T47D (cell line): ENCODE measurements at places on chromosomes 16 and 17.

- DNase-seq, result peak; percentile 28
Measured at GRCh38 chr17:51860954-51861561, 297.5 kb downstream of the CA10 start.

DNA sequence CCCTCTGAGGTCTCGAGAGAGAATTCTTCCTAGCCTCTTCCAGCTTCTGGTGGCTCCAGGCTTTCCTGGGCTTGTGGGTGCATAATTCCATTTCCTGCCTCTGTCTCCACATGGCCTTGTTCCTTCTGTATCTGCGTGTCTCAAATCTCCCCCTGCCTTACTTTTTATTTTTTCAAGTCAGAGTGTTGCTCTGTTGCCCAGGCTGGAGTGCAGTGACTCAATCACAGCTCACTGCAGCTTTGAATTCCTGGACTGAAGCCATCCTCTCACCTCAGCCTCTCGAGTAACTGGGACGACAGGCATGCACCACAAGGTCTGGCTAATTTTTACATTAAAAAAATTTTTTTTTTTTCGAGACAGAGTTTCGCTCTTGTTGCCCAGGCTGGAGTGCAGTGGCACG, 120.6 kb downstream of the SHISA9 start:
- no peak for DNase-seq

- peak; percentile 88 for DNase-seq
Measured at GRCh38 chr17:41338961-41339485, 11.6 kb downstream of the KRT33A start.

GRCh38 chr16:65994291-65994690, 372.2 kb upstream of the CDH5 start:
- no peak for DNase-seq

GRCh38 chr17:51472670-51473205, 212.4 kb downstream of the UTP18 start:
- no peak for DNase-seq

- DNase-seq, result peak; percentile 40
Measured at GRCh38 chr17:8698162-8698971, 46.3 kb downstream of the CCDC42 start.

DNA sequence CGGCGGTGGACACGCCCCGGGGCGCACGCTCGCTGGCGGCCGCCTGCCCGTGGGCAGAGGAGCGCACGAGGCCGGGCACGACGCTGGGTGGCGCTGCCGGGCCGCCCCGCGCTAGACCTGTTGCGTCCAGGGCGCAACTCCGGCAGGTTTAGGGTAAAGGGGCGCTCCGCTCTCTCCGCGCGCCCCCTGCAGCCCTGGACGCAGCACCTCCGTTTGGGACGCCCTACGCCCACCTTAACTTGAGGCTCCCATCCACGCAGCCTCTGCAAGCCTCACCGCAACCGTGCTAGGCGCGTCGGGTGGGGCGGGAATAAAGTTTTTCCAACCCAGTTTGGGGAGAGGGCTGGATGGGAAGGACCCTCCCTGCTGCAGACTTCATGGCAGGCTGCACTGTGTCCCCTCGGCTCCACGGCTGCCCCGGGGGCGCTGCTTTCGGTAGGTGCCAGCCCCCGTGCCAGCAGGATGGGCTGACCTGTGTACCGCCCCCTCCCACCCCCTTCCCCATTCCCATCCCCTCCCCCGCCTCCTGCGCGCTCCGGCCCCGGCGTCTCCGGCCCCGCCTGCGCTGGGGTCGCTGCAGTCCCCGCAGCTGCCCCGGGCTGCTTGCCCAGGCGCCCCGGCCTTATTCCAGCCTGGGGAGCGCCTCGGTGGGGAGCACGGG, at the start of gene SYT17:
Gene SYT17, plus strand, starts transcription at position 531 of the 661 bp plus-strand sequence. CDS start 407 bp downstream, outside the sequence.
- DNase-seq, result peak; percentile 86

GRCh38 chr17:44628243-44629188, 27.8 kb upstream of the MEIOC start:
- DNase-seq, result no peak

- peak; percentile 31 for DNase-seq
Measured at GRCh38 chr16:29811896-29812665, at the start of gene PRRT2. Gene PRRT2 (plus strand): TSS chr16:29812193. CDS start chr16:29813055, 862 bp downstream.

DNA sequence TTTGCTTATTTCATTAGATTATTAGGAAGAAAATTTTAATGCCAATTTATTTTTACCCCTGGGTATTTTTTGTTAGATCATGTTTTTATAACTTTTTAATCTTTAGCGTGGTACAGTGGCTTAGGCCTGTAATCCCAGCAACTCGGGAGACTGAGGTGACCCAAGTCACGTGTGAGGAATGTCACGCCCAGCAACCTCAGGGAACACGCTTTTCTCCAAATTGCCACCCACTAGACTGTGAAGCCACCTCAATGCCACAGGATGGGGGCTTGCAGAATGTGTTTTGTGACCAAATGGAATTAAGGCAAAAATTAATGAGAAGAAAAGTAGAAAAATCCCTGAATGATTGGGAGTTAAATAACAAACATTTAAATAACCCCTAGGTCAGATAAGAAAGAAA, 141.8 kb downstream of the LAT start:
- no peak for DNase-seq

DNA sequence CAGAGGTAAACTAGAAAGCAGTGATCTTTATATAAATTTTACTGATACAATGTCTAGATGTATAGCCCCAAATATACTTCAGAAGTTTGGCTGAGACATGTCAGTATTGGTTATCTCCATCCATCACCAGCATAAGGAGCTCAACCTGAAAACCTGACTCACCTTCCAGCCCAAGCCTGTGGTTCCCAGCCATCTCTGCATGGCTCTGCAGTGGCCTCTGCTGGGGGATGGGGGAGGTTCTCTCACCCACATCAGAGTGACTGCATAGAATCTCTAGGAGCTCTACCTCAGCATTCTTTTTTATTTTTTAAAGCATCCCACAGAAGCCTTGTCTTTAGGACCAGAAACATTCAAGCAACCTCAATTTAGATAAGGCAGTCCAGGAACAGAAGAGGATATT, 27.3 kb downstream of the USP7 start:
- no peak for DNase-seq

- DNase-seq, result no peak
Measured at GRCh38 chr16:87845807-87846619, 23.3 kb downstream of the SLC7A5 start.

GRCh38 chr16:66274335-66275110, 92.0 kb upstream of the CDH5 start:
- DNase-seq, result peak; percentile 33

DNA sequence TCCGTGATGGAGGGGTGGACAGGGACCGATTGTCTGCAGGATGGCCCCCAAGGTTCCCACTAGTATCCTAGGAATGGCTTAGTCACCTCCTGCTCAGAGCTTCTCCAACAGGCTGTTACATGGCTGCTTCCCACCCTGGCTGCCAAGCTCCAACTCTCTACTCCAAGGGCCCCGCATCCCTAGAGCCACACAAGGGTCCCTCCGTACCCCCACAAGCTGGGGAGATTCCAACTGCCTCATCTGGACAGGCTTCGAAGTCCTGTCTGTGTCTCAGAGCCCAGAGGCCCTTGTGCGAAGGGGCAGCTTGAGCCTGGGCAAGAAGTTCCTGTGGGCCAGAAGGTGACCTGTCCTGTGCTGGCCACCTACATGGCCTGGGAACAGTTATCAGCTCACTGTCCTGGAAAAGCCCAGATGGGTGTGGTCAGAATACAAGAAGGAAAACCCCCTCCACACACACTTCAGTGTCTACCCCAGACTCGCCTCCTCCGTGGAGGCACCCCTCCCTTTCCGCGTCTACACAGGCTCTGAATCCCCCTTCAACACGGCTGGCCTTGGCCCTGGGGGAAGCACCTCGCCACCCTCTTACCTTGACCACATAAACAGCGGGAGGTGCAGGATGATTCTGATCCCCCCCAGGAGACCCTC, 586 bp downstream of the MEAK7 start:
- DNase-seq, result no peak
